Sigmoid colon (tissue), 7 donors: ENCODE measurements at places on chromosomes 1 and 21.

DNA sequence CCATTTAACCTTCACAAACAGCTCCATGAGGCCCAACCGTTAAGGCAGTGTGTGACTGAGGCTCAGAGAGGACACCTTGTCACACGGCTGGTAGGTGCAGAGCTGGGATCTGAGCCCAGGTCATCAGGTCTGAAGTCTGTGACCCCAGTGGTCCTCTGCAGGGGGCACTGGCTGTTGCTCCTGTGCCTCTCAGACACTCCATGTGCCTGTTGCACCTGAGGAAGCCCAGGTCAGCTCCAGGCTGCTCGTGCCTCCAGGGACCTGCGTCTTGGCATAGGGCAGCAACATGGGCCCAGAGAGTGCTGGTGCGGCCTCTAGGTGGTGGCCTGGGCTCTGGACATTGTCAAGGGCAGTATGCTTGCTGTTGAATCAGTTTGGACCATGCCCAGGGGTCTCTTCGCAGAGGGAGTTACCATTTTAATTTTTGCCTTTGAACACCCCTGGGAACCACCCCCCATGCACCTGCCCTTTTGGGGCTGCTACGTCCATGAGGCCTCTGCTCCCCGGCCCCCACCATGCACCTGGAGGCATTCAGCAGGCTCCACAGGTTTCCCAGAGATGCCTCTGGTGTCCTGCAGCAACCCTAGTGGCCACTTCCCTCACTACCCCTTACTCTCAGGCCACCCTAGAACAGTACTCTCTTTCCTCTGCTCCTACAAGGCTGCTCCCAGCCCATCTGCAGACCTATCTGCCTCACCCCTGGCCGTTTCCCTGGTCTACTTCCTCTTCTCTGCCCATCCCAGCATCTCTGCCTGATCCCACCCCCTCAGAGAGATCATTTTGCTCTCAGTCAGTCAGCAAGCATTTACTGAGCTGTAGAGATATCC lies 25.2 kb upstream of the EPS8L3 start:
- no peak overlapping the region for H3K27ac ChIP-seq
- H3K36me3 ChIP-seq: no peaks in the 10 kb centered on the region
- H3K4me3 ChIP-seq: no peak overlapping the region

DNA sequence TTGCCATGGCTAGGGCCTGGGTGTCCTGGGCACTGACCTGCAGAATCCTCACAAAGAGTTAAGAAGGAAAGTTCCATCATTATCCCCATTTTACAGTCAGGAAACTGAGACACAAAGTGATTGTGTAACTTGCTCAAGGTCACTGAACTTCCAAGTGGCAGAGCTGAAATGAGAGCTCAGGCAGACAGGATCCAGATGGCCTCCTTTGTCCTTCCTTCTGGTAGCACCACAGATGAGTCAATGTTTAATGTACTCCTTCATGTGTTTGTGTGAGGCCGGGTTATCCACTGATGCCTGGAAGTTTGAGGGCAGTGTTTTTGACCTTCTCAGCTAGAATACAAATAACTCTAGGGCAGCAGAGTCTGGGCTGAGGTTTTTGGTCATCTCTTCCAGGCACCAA lies 207.0 kb downstream of the TNR start:
- no peaks in the 10 kb centered on the region for H3K4me1 ChIP-seq
- H3K36me3 ChIP-seq: no peaks in the 10 kb centered on the region
- H3K27ac ChIP-seq: no peak overlapping the region
- no peak for DNase-seq
- no peak overlapping the region for H3K4me3 ChIP-seq

- no peaks in the 10 kb centered on the region for H3K36me3 ChIP-seq
- H3K27me3 ChIP-seq: no peaks in the 10 kb centered on the region
- no peak overlapping the region for H3K4me3 ChIP-seq
- H3K4me1 ChIP-seq: peaks cover 21% of the 10 kb centered on the region
Observed at GRCh38 chr1:53511933-53512806, 53.0 kb downstream of the DMRTB1 start.

GRCh38 chr1:26353976-26354820 lies at the start of gene CRYBG2:
Gene CRYBG2 (minus strand): TSS chr1:26354130. CDS start chr1:26346657, 7,473 bp downstream.
- no peak for DNase-seq
- H3K27me3 ChIP-seq: peaks cover 26% of the 10 kb centered on the region
- H3K36me3 ChIP-seq: no peaks in the 10 kb centered on the region
- H3K4me1 ChIP-seq: no peaks in the 10 kb centered on the region
- no peak within 1 kb of the TSS for H3K4me3 ChIP-seq
- no peak within 1 kb of the TSS for H3K27ac ChIP-seq

- peaks cover 65% of the 10 kb centered on the region for H3K4me1 ChIP-seq
- DNase-seq: peak; percentile 96
- peaks cover 35% of the 10 kb centered on the region for H3K27me3 ChIP-seq
- peak within 1 kb of the TSS; percentile 81 for H3K27ac ChIP-seq
- H3K4me3 ChIP-seq: peak within 1 kb of the TSS; percentile 96
Observed at GRCh38 chr1:2525920-2526823, at the start of gene PANK4. Gene PANK4 (minus strand): TSS chr1:2526596. CDS start chr1:2526587, 9 bp downstream.

DNA sequence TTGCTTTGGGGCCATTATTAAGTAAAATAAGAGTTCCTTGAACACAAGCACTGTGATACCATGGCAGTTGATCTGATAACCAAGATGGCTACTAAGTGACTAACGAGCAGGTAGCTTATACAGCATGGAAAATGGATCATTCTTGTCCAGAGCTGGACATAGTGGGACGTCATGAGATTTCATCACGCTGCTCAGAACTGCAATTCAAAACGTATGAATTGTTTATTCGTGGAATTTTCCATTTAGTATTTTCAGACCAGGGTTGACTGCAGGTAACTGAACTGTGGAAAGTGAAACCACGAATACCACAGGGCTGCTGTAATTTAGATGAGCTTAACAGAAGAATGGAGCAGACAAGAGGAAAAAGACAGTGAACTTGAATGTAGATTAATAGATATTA lies 38.9 kb downstream of the CCDC18 start:
- H3K4me1 ChIP-seq: no peaks in the 10 kb centered on the region
- H3K4me3 ChIP-seq: no peak overlapping the region
- H3K36me3 ChIP-seq: no peaks in the 10 kb centered on the region
- no peak overlapping the region for H3K27ac ChIP-seq

DNA sequence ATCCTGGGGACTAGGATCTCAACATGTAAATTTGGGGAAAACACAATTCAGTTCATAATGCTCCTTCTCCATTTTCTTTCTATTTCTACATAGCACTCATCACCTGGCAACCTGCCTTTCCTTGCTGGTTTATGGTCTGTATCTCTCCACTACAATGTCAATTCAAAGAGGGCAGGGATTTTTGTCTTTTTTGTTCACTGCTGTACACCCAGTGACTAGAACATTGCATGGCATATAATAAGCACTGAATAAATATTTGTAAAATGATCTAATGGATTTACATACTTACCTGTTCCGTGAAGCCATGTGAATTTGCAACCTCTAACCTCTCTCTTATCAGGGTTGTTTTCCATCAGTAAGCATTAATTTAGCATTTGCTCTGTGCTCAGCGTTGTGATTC lies 27.4 kb upstream of the TBX15 start:
- H3K36me3 ChIP-seq: no peaks in the 10 kb centered on the region
- peaks cover under 1% of the 10 kb centered on the region for H3K27me3 ChIP-seq
- H3K27ac ChIP-seq: no peak overlapping the region
- H3K4me1 ChIP-seq: no peaks in the 10 kb centered on the region

- peaks cover 4% of the 10 kb centered on the region for H3K4me1 ChIP-seq
- peak; percentile 48 for DNase-seq
- no peaks in the 10 kb centered on the region for H3K27me3 ChIP-seq
- H3K36me3 ChIP-seq: peaks cover 81% of the 10 kb centered on the region
- H3K4me3 ChIP-seq: no peak overlapping the region
Observed at GRCh38 chr21:41899426-41900202, 20.5 kb upstream of the PRDM15 start.
